A673 (cell line): ENCODE measurements at places on chromosomes 11 and 22.
A peak's percentile ranks its signal among the peaks of the same experiment; 100 is the strongest.

DNA sequence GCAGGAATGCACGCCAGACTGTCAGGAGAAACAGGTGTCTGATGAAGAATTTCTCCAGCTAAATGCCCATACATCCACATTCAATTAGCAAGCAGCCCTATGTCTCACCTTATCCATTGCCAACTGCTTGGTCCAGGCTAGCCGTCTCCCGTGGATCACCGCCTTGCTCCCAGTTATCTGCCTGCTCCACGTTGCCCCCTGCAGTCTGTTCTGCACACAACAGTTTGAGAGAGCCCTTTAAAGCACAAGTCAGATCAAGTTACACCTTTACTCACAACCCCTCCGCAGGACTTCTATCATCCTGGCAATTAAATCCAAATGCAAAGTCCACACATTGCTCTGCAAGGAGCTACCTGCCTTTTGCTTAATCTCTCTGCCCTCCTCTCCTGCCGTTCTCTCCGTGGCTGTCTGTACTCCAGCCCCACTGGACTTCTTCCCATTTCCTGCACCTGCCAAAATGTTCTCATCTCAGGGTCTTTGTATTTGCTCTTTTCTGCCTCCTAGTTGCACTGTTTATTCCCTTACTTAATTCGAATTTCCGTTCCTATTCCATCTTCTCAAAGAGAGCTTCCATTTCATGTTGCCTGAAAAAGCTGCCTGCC lies 185.3 kb upstream of the LARGE1 start:
- peak; percentile 15 for DNase-seq

- DNase-seq = no peak
These were observed 747 bp downstream of the NXF1 start for GRCh38 chr11:62804310-62805075.

- no peak for DNase-seq
These were observed 130.9 kb upstream of the CCDC179 start for GRCh38 chr11:22991196-22991595.

- no peak for DNase-seq
These were observed 22.9 kb downstream of the FLI1 start for GRCh38 chr11:128716661-128717210.

DNA sequence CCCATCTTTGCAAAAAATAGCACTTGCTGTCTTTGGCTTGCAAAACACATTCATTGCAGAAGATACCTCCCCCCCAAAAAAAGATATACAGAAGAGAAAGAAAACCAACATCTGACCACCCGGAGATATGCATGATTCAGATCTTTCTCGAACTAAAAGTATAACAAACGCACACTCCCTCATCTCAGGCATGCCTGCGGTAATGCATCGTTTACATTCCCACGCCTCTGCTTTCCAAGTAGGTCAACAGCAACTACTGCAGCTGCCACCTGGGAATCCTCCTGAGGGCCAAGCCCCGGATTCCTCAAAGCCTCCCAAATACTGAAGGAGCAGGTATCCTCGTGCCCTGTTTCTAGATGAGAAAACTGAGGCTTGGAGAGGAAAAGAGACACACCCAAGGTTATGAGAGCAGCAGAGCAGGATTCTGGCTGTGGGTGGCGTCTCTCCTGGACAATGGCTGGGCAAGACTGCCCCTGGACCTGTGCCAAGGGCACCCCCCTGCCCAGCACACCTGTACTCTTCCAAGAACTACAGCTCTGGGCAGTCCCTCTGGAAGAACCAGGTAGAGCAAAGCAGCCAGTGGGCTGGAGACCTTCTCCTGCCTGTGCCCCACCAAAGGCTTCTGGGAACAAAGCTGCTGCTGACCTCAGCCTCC lies 38.1 kb downstream of the NUP50 start:
- no peak for DNase-seq

DNA sequence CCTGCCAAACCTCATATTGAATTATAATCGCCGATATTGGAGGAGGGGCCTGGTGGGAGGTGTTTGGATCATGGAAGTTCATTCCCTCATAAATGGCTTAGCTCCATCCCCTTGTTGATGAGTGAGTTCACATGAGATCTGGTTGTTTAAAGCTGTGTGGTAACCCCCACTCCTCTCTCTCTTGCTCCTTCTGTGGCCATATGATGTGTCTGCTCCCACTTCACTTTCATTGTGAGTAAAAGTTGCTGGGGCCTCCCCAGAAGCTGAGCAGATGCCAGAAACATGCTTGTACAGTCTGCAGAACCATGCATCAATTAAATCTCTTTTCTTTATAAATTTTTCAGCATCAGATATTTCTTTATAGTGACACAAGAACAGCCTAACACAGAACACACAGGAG lies 929.0 kb upstream of the FAT3 start:
- no peak for DNase-seq

GRCh38 chr11:57069942-57070341 lies 81.2 kb downstream of the OR5AK2 start:
- no peak for DNase-seq

GRCh38 chr22:31615940-31616314 lies 46.1 kb downstream of the PISD start:
- no peak for DNase-seq

DNA sequence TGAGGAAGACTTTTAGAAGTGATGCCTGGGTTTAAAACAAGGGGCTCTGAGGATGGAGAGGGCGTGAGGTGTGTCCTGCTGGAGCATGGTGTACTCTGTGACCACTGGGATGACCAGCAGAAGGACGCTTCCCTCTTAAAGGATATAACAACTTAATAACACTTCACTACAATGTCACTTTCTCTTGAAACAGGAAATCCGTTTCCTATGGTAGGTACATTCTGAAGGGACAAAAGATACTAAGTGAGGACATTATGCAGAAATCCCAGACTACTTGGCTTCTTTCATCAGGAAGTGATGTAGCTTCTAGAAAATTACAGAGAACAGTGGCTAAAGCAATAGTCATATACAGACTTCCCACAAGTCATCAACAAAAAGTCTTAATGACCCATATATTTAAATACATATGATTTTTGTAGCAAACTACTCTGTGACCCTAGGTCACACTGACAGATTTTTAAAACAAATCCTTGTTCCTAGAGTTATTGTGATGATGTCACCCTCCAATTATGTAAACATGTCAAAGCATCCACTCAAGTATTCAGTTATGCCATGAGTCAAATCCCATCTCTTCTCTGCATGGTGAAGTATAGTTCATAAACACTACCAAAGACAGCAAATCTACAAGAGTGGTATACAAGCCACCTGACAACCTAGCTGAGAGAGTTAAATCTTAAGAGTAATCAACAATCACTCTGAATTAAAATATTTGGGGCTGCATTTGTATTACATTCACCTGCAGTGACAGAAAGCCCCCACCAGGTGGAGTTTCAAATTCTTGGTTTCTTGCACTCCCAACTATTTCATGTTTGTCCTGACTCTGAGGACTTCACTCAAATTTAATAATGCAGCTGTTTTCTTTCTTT lies 32.8 kb downstream of the PITPNB start:
- peak; percentile 59 for DNase-seq

- no peak for DNase-seq
These were observed 2.2 kb downstream of the RAB30 start for GRCh38 chr11:83069441-83070043.

DNA sequence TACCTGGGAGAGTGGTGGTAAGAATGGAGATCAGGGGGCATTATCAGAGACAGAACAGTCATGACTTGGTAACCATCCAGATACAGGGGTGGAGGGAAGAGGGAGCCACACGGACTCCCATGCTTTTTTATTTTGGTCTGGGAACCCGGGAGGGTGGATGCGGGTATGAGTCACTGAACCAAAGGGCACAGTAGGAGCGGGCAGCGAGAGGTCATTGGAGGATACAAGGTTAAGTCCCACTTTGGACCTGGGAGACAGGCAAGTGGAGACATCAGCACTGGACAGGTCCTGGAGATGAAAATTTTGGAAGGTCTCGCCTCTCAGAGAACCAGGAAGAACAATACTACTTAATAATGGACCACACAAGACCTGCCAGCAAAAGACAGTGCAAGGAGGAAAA lies 6.7 kb downstream of the HDHD5 start:
- no peak for DNase-seq

- no peak for DNase-seq
These were observed 104.5 kb upstream of the GRAMD1B start for GRCh38 chr11:123325533-123325932.

DNA sequence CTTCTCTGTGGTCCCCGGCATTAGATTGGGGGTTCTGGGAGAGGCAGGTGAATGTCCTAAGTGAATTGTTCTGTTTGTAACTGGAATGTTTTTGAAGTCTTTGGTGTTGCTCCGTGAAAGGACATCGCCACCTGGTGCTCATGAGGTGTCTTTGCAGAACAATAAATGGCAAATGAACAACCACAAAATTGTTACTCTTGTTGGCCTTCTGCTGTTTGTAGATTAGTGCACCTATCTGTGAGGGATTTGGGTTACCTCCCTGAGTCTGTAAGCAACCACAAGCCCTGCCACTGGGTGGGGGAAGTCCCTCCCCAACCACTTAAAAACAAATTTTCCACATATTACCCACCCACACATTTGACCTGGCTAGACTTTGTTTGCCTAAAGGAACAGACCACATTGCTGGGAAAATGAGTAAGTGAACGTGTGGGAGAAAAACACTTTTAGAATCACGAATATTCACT lies 4.7 kb downstream of the MPEG1 start:
- DNase-seq = peak; percentile 67

- DNase-seq = peak; percentile 65
These were observed 19.8 kb upstream of the GNB1L start for GRCh38 chr22:19874307-19875060.

- no peak for DNase-seq
These were observed 127.1 kb downstream of the SLC1A2 start for GRCh38 chr11:35292279-35292678.

DNA sequence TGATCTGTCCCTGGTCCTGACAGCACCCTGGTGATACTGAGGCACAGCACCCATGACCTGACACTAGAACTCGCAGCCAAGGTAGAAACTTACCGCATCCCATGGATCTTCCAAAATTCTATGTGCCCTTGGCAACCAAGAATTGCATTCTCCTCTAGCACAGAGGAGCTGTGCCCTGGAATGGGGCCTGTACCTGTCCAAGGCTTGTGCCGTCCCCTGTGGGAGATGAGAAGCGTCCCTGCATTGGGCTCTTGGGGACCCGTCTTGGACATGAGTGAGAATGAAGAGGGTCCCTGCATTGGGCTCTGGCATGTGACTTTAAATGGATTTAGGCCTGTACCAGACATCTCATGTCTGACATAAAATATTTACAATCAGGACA lies 67.1 kb downstream of the GGTLC2 start:
- DNase-seq = no peak

DNA sequence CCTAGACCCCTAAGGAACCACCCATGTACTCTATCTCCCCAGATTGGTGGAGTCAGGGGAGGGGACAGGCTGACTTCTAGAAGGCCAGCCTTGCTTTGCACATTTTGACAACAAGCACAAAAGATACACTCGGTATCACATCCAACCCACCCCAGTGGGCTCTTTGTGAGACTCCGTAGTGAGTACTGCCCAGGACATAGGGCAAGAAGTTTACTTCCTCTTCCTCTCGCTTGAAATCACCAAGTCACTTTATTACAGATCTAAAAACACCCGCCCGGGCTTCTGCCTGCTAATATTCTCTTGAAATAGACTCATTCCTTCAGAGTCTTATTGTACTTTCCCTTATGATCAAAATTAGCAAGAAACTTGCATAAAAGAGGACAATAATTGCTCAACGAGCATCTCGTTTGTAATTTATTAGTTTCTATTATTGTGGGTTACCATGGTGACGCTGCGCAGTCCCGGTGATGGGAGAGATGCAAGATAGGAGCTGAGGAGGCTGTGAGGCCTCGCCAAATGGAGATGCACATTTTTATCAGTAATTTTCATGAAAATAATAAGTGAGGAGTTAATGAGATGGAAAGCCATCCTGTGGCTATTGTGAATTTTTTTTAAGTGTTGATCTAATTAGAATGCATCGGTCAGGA lies 96.9 kb downstream of the FEZ1 start:
- no peak for DNase-seq

DNA sequence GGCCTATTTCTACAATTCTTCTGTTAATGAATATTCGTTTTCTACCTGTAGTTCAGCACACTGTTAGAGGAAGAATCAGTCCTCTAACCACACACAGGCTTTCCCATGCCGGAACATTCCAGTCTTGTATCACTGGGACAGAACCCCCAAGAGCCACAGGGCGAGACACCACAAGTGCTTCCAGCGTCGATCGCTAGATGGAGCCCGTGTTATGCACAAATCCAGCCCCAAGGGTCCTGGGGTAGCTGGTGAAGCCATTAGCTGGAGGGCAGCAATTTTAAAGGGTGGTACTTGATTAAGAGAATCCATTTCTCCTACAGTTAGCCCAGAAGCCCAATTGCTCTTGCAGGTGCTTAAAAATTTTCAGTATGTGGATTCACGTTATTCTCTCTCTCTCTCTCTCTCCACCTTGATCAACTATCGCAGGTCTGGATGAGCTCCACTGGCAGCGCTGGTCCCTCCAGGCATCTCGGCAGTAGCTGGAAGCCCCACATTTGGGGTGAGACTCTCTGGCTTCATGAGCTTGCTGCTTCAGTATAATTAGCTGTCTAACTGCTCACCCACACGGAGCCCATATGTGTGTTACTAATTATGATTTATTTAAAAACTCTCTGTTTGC lies 148.2 kb upstream of the SNX19 start:
- DNase-seq = peak; percentile 76

- no peak for DNase-seq
These were observed 11.6 kb upstream of the OOSP4B start for GRCh38 chr11:60005360-60005759.

DNA sequence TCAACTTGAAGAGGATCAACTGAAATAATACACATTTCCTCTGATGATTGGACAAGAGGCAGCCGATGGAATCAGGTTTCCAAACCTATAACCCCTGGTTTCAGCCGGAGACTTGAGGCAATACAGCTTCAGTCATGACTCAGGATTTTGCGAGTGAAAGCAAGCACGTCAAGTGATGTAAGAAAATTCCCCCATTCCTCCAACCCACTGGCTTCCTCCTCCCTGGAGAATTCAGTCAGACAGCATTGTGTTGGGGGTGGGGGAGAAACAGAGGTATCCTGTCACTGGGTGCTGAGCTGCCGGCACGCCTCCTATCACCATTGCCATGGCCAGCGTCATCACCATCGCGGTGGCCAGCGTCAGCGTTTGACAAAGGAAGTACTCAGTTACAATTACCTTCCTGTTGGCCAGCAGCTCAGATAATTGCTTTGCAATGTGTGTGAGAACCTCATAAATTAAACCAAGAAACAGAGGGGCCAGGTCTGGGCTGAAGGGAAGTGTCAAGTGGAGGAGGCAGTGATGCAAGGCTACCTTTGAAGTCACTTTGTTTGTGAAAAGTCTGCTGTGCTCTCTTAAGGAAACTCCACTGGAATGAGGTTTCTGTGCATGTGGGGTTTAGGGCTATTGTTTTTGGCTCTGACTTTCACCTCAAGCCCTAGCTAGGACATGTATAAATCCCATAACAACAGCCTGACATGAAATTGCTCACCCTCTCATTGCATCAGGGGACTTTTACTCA lies 50.2 kb downstream of the LIF start:
- DNase-seq = peak; percentile 92
